Nasal cavity respiratory epithelium epithelial cell of viscerocranial mucosa (primary cell): ENCODE measurements at places on chromosomes 2 and 18. TPM values are rescaled to one million over a fixed set of nuclear protein-coding genes. Genes with fewer than 3 reads are reported as not detected.

Gene FLACC1
- total RNA-seq = 0.34 and 0.71 TPM in 2 replicates

Gene PRR30
- not detected in 2 replicates for total RNA-seq

Gene AMER3
- not detected in 2 replicates for total RNA-seq

Gene SETBP1
- 1.0 and 5.3 TPM in 2 replicates for total RNA-seq

Gene SERPINB2
- 44.4 and 182 TPM in 2 replicates for total RNA-seq

Gene SDC1
- 668 and 741 TPM in 2 replicates for total RNA-seq

Gene ZSWIM2
- not detected in 2 replicates for total RNA-seq
